ENCODE measurements at places on chromosomes 3 and 15.

GRCh38 chr15:27059610-27060202 is 88.7 kb downstream of the GABRG3 start:
- peak; percentile 2 for DNase-seq

DNA sequence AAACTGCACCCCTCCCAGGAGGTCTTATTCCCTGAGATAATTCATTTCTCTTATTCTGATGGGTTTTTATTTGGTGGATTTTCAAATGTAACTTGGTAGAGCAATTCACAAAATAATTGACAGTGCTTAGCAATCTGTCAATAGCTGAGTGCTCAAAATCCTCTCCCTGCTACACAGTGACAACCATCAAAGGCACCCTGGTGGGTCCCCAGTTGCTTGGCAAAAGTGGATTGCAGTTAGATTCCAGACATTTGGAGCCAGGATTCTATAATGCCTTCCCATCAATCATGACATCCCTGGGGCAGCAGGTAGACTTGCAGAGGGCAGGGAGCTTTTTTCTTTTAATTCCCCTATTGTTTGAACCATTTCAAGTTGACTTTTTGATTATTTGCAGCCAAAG is 59.0 kb downstream of the FHIT start:
- DNase-seq = no peak

DNA sequence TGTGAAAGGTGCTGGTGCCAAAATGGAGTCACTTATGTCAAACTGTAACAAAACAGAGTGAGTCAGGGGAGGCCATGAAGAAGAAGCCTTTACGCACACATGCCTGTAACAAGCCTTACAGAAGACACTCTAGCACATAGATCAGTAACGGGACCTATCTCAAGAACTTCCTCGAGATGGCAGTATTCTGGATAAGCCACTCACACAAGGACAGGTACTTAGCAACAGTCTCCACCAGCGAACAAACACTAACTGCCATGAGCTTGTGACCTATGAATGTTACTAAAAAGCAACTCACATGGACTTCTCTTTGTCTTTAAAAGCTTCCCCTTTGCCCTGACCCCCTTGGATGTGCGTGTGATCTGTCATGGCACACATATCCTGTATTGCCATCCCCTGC is 235.1 kb downstream of the CD47 start:
- no peak for DNase-seq

- DNase-seq = no peak
These were observed 395.2 kb downstream of the TUSC7 start for GRCh38 chr3:117104792-117105191.

- DNase-seq = no peak
These were observed 36.5 kb upstream of the INSYN1 start for GRCh38 chr15:73789521-73790240.

- no peak for DNase-seq
These were observed 284.6 kb upstream of the C2CD4B start for GRCh38 chr15:62449638-62450037.

- no peak for DNase-seq
These were observed 384 bp upstream of the LEKR1 start for GRCh38 chr3:156825795-156826143.

GRCh38 chr3:128407247-128407646 is 59.4 kb downstream of the DNAJB8 start:
- DNase-seq = no peak

GRCh38 chr3:87053553-87053952 is 62.6 kb upstream of the VGLL3 start:
- no peak for DNase-seq

- no peak for DNase-seq
These were observed 83.2 kb upstream of the ATP10A start for GRCh38 chr15:25946241-25946805.

DNA sequence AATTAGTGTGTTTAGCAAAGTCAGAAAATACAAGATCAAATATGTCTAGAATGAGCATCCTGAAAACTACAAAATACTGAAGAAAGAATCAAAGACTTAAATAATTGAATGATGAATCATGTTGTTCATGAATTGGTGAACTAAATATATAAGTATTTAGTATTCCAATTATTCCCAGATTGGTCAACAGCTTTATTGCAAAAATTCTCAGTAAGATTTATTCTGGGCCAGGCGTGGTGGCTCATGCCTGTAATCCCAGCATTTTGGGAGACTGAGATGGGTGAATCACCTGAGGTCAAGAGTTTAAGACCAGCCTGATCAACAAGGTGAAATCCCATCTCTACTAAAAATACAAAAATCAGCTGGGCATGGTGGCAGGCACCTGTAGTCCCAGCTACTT is 250.0 kb upstream of the NECTIN3 start:
- no peak for DNase-seq

GRCh38 chr3:184184546-184185230 is 1.3 kb upstream of the ABCF3 start:
- no peak for DNase-seq

DNA sequence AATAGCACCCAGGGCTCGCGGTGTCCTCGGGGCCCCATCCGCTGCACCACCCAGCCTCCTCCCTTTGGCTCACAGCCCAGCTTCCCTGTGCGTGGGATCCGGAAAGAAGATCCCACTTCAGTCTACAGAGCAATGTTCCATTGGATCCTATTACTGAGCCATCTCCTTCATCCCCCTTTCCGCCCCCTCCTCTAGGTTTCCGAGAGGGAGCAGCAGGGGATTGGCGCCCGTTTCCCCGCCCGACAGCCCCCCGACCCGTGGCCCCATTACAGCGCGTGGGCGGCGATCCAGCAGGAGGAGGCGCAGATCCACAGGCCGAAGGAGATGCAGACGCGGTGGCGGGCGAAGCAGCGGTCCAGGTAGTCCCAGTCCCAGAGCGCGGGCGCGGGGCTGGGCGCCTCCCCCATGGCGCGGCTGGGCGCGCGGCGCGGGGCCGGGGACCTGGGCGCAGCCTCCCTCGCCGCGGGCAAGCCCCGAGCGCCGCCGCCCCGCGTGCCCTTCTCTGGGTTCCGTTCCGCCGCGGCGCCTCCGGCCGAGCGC is 340 bp downstream of the TMEM44 start:
- no peak for DNase-seq

GRCh38 chr3:180229113-180229512 is 192.4 kb upstream of the PEX5L start:
- no peak for DNase-seq

GRCh38 chr3:19652336-19652735 is 281.7 kb downstream of the EFHB start:
- no peak for DNase-seq

DNA sequence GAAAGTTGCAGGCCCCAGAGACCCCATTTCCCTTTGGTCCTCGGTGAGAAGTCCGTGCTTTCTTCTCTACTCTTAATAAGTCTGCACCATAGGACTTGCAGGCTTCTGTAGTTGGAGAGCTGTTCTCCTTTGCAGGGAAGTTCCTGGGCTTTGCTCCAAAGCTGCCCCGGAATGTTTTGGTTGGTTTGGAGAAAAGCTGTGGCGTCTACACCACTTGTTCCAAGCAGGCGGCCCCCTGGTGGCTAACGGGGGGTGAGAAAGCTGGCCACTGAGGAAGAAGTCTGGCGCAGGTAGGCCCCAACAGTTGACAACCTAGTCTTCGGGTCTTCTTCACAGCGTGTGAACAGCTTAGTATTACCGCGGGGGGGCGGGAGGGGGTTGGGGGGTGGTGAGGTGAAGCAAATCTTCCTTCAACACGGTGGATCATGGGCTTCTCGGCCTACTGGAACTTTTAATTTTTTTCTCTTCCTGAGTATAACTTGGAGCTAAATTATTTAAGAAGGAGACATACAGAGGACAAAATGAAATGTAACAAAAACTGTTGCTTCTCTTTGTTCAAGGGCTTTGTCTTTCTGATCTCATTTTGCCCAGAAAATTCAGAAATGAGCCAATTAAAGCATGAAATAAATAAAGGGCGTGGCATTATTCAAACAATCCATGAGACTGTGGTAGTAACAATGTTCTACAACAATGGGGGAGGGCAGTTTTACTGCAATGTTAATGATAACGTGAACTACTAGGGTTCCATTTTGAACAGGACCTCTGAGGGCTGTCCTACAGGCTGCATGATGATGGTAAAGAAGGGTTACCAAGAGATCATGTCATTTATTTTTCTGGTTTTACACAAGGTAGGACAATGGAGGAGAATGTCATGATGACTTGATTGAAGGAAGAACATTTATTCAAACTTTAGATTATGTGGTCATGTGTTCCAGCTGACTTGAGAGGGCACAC is 2.2 kb upstream of the THRB start:
- peak; percentile 39 for DNase-seq

- DNase-seq = no peak
These were observed 458 bp upstream of the STAC start for GRCh38 chr3:36379872-36380220.

- no peak for DNase-seq
These were observed 677 bp downstream of the POLQ start for GRCh38 chr3:121545049-121545573.

DNA sequence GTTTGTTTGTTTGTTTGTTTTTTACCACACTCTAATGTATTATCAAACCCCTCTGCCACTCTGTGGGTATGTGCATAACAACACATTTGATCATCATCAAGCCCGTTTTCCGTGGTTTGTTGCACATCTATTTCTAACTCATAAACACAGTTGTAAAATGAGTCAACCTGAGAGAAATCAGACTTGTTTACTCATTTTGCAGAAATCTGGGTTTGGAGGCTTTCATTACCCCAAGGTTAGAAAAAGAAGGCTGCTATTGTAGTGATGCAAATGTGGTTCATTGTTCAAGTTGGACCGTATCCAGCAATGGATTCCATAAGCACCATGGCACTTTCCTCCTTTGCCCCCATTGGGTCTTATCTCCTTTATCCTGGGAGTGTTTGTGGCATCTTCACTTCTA is 353.2 kb upstream of the SOX2 start:
- DNase-seq = no peak

DNA sequence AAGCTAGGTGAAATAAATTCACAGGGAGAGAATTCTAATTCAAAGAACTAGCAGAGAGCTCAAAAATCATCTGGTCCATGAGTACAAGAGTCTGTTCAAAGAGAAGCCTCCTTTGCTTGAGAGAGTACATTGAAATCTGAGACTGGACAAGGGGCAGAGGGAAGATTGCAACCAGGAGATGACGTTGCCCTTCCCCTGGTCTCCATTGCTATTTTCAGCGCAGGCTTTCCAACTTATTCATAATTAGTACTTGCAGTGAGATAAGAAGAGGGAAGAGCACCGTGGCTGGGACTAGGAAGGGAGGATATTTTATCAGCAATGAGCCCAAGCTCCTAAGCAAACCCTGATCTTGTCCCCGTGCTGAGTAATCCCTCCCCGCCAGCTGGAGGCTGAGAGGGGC is 251.8 kb upstream of the RORA start:
- DNase-seq = no peak

GRCh38 chr15:94667109-94667508 is 435.7 kb downstream of the MCTP2 start:
- DNase-seq = no peak

GRCh38 chr3:13044496-13045240 is 28.6 kb downstream of the IQSEC1 start:
- DNase-seq = no peak

DNA sequence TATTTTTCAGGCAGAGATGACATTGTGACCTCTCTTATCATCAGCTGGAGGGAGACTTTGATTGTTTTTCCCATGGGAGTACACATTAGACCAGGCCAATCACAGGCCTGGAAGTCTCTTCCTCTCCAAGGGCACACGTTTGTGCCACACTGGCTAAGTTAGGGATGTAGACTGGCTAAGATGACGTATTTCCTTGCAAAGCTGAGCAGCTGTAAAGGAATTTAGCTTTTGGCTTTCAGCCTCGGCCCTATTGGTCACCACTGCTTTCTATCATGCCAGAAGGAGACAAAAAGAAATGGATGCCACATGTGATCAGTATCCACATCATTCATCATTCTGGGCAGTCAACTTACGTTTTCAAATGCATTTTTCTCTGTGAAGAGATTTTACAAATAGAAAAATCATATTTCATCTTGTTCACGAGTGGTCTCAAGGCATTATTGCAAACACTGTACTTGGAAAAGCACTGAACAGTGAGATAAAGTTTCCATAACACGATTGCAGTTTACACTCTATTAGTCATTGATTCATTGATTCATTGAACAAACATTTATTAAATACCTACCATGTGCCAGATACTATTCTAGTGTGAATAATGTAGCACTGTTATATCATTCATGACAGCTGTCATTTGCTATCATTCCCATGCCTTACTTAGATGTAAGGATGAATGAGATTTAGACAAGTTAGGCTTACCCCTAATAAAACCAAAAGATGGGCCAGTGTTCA is 27.0 kb upstream of the RNF7 start:
- no peak for DNase-seq

- DNase-seq = no peak
These were observed 430.2 kb downstream of the LPP start for GRCh38 chr3:188584162-188584529.

DNA sequence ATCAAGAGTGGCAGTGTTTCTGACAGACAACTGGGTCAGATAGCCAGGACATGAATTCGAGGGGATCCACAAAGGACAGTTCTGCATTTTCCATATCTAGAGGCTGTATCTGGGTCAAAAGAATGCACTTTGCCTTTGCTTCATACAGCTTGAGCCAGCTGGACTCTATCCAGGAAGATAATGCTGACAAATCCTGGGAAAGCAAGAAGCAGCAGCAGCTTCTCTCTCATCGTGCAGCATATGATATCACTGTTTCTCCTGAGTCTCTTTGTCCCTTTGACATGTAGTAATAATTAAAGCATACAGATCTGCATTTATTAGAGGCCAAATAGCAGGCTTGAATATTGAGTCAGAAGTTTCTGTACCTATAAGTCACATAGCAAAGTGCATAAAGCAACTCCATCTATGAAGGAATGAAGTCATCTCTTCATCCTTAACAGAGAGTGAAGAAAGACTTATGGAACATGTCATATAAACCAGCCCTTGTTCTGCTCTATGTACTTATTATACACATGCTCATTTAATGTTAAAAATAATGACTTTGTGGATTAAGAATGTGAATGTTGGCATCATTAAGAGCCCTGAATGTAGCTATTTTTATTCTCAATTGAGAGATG is 236.8 kb upstream of the GBE1 start:
- no peak for DNase-seq

DNA sequence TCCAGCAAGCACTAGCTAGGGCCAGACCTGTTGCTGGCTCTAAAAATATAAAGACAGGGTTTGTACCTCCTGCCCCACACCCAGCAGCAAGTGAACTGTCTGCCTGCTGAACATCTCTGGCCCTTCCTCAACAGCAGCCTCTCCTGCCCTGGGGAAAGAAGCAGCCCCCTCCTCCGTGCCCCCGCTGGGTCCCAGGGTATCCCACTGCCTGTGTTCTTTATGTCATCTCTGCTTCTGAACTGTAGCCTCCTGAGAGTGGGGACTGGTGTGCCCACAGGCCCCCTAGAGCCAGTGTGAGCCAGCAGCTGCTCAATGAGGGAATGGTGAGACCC is 54.5 kb downstream of the ACAD9 start:
- DNase-seq = no peak

DNA sequence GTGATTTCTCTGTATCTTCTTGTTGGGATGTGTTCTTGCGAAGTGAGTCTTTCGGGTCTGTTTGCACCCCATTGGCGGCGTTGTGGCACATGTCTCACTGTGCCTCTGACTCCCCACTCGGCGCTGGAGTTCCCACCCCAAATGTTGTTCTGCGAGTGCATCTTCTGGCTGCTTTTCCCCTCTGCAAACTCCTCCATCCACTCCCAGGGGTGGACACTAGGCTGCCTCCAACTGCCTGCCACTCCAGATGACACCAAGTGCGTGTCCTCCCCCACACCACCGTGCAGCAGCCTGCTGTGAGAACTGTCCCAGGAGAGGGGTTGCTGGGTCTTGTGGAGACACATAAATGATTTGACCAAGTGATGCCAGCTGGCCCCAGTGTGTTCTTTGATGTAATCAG is 17.6 kb downstream of the EFCC1 start:
- DNase-seq = no peak

Data from NCI-H446 treated with DMSO at 0.1 percent for 48 hours (cell line).